ENCODE measurements at places on chromosomes 16 and 17. TPM values are rescaled to one million over a fixed set of nuclear protein-coding genes. Genes with fewer than 3 reads are reported as not detected.

- no peak for DNase-seq
Observed at GRCh38 chr16:52705122-52705521, 158.2 kb upstream of the TOX3 start.

DNA sequence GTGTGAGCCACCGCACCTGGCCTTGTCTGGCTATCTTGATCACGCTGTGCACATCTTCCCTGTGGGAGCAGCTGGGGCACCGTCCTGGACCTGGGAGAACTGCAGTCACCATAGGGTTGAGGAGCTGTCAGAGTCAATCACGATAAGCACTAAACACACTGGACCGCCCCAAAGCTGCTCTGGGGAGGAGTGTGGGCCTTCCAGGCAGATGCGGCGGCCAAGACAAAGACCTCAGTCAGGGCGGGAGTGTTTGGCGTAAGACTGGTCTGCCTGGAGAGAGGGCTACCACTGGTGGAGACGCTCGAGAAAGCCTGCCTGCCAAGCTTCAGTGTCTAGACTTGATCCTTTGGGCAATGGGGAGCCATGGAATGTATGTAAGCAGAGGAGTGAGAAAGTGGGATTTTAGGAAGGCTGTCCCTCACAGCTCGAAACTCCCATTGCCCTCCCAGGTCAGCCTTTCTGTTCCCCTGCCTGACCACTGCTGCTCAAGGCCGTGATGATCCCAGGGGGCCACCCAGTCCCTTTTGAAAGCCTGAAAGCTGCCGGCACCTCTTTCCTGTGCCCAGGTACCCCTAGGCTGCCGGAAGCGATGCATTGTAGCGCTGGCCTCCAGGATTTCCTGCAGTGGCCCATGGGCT lies 29.3 kb upstream of the CIBAR2 start:
- no peak for DNase-seq

- no peak for DNase-seq
Observed at GRCh38 chr16:21156767-21157467, 1.6 kb upstream of the LDAF1 start.

The ITGAX gene
- total RNA-seq = 62.1 TPM

The CAPNS2 gene
- not detected for total RNA-seq

The MYH1 gene
- total RNA-seq = not detected

Measured in natural killer cell treated with Interleukin-12 subunit alpha and Interleukin-12 subunit beta and Interleukin-15 and Interleukin-18, amount 100 ng/mL, for 72 hours (primary cell).